Umbilical cord (tissue), 2 donors: ENCODE measurements at places on chromosomes 1 and 21. TPM values are rescaled to one million over a fixed set of nuclear protein-coding genes. Genes with fewer than 3 reads are reported as not detected.

Gene CYP4Z1
- total RNA-seq: not detected

Gene PADI2
- total RNA-seq: 8.4 TPM

Gene PEF1
- 57.3 TPM for total RNA-seq

DNA sequence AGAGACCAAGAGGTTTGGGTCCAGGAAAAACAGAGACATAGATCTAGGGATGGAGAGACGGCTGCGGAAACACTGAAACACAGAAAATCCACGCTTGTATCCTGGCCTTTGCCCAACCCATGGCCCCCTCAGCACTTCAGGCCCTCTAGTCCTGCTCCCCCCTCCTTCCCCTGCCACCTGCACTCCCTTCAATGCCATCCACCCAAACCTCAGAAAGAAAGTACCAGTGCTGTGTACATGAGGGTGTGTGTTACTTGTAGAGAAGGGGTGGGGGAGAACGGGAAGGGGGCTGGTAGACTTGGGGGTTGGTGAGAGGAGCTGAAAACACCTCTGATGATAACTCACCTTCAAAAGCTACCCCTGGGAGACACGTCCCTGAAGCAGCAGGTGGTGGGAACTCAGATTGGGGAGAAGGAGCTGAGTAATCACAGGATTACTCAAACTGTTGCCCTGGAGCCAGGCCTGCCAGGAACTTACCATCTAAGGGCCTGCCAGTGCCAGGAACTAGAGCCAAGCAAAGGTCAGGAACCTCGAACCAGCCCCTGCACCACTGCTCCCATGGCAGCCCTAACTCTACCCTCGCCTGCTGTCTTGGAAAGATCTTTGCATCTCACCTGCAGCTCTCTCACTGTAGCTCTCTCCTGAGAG lies 11.5 kb downstream of the RORC start:
- no peak for DNase-seq

Gene GBP3
- total RNA-seq: 24.1 TPM

Gene PDE9A
- 2.9 TPM for total RNA-seq

GRCh38 chr1:234584926-234585325 lies 25.1 kb downstream of the IRF2BP2 start:
- peak; percentile 57 for DNase-seq

GRCh38 chr1:19219451-19219850 lies 9.4 kb upstream of the UBR4 start:
- peak; percentile 26 for DNase-seq

DNA sequence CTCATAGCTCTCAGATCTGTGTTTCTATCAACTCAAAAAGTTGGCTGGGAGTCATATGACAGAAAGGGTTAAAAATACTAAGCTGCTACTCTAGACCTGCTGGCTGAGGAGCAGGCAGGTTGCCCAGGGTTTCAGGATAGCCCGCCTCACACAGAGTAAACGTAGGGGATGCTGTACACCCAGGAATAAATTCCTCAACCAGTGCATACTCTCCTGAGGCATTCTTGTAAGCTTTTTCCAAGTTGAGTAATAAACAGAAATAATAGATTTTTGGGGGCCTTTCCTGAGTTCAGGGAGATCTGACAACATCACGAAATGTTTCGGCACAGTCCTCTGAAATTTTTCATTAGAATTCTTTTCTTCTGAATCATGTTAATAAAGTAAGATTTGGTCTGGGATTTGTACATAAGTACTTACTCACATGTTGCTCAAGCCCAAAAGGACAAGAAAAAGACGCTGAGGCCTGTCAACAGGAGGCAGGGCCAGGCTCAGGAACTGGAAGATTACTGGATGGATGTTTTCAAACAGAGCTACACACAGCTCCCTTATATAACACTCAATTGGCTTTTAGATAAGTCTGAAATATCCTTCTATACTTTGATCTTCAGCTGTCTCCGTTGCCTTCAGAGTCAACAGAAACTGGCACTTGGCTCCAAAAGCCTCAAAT lies 41.0 kb downstream of the TGFBR3 start:
- peak; percentile 96 for DNase-seq

DNA sequence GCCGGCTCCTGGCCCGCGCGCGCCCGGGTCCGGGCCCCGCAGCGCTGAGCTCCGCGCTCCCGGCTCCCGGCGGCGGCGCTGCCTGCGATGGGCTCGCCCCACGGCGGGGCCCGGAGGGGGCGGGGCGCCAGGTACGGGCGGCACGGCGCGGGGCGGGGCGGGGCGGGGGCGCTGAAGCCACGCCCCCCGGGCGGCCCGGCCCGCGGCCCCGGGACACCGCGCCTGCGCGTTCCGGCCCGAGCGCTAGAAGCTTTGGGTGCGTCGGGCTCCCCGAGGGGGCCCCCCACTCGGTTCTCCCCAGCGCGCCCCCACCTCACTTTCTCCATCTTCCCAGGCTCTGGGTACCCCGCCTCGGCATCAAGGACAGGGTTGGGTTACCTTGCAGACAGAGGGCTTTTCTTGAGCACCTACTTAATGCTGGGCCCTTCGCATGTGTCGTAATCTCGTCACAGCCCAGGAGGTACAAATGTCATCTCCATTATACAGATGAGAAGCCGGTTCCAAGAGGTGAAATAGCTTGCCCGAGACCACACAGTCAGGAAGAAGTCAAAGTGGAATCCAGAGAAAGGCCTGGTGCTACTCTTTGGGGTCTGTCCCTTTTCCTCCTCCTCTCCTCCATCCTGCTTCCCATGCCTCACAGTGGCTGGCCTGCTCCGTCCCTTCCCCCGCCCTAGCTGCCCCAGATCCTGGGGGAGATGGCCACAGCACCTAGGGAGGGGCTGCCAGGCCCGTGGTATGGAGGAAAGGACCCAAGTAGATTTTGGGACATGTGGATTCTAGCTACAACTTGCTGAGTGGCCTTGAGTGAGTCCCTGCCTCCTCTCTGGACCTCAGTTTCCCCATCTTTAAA lies 46.5 kb downstream of the RAP1GAP start:
- DNase-seq: no peak

- no peak for DNase-seq
These were observed 72.3 kb upstream of the CSF3R start for GRCh38 chr1:36555041-36555440.

Gene MYBPH
- total RNA-seq: not detected

GRCh38 chr1:110011527-110012041 lies 22.8 kb upstream of the STRIP1 start:
- peak; percentile 73 for DNase-seq

GRCh38 chr1:51956528-51957509 lies 33.7 kb downstream of the RAB3B start:
- no peak for DNase-seq

DNA sequence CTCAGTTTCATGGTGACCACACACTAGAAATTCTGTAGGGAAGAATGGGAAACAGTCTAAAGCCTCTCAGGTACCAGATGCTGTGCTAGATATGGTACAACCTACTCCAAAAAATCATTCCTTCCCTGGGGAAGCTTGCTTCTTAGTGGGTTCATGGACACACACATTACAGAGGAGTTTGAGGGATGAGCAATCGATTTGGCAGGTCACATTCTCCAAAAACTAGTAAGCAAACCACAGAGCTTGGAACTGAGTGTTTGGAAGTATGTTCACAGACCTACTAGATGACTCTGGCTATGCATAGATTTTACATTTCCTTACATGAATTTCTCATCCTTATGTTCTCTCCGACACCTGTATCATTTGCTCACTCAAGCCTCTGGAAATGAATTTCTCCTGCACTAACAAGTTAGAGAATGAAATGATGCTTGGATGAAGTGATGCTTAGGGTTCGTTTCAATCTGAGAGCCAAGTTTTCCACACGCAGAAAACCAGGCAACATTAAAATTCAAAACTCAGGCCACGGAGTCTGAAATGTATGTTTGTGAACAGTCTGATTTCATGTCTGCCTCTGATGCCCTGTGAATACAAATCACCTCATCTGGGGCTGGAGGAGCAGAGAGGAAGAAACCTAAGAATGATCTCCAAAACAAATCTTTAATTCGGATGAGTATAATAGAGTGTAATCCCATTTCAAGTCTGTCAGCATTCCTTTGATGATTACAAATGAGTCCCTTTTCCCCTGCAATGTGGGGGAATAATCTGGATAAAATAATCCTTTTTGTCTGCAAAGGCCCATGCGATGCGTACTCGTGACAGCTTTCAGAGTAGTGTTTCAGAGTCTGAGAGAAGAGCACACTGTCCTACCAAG lies 11.0 kb downstream of the EVA1C start:
- DNase-seq: no peak

Gene TOR3A
- total RNA-seq: 7.7 TPM

Gene CXADR
- total RNA-seq: 26.7 TPM

DNA sequence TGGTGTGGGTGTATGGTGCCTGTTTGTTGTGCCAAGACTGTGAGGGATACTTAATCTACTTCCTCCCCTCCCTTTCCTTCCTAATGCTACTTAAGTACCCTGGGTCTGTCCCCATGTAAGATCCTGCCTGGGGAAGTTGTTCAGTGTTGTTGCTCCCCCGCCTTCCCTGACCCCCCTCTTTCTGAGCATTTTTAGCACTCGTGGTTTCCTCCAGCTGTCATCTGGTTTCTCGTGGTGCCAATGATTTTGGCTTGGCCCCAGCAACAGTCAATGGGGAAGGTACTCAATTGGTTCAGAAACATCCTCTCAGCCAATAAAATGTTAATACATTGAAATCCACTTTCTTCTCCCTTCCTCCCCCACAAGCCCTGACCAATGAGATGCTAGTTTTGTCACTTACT lies 8.0 kb upstream of the B4GALT3 start:
- peak; percentile 81 for DNase-seq

- DNase-seq: no peak
These were observed 11.6 kb upstream of the CD34 start for GRCh38 chr1:207922554-207922953.

GRCh38 chr1:203870245-203870644 lies 8.8 kb downstream of the SNRPE start:
- DNase-seq: no peak

DNA sequence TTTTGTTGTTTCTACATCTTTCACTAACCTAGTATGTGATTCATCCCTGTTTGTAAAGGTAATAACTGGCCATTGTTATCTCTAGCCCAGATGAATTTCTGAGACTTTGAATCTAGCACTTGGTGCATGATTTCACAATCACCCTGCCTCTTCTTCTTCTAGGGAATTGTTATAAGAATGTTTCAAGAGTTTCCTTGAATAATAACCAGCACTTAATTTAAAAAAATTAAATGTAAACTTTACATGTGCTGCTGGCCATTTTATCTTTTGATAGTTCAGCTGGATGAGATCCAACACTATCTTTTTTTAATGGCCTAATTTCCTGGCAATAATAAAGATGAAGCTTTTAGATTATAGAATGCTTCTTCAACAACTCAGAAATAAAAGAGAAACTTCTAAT lies 31.8 kb downstream of the UBE2U start:
- no peak for DNase-seq

GRCh38 chr1:173039626-173040025 lies 11.1 kb downstream of the TNFSF18 start:
- DNase-seq: no peak

GRCh38 chr1:104699433-104699832 lies 949.7 kb downstream of the AMY1C start:
- no peak for DNase-seq

Gene OR2L5
- 3.4 TPM for total RNA-seq

- peak; percentile 32 for DNase-seq
These were observed at the start of gene TFAP2E for GRCh38 chr1:35573198-35574124. Gene TFAP2E, plus strand, starts transcription at chr1:35573314. Its CDS starts 264 bp downstream, at chr1:35573578.

Gene KDF1
- 3.1 TPM for total RNA-seq

Gene ADAMTS4
- total RNA-seq: 7.5 TPM
